ENCODE measurements at places on chromosomes 2 and 18.
A peak's percentile ranks its signal among the peaks of the same experiment; 100 is the strongest.

GRCh38 chr18:45802814-45803492 is 22.5 kb upstream of the SIGLEC15 start:
- no peak for DNase-seq

DNA sequence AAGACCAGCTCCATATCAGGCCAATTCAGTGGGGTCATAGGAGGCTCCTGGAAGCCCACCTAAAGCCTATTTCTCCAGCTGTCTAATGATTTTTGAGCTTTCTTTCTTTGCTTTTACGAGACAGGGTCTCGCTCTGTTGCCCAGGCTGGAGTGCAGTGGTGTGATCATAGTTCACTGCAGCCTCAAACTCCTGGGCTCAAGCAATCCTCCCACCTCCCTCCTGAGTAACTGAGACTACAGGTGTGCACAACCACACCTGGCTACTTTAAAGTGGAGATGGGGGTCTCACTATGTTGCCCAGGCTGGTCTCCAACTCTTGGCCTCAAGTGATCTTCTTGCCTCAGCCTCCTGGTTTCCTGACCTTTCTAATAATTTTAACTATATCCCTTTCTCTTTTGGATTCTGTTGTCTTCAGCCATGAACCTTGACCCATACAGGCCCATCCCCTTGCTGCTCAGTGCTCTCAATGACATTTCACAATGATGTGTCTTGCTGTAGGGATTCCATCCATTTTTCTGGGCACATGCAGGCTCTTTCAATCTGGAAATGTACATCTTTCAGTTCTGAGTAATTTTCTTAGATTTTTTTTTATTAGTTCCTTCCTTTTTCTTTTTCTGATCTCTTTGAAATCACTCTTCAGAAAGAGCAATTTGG is 29.7 kb downstream of the GNLY start:
- no peak for DNase-seq

- DNase-seq, result no peak
Observed at GRCh38 chr2:102114851-102115497, 27.6 kb upstream of the IL1R1 start.

DNA sequence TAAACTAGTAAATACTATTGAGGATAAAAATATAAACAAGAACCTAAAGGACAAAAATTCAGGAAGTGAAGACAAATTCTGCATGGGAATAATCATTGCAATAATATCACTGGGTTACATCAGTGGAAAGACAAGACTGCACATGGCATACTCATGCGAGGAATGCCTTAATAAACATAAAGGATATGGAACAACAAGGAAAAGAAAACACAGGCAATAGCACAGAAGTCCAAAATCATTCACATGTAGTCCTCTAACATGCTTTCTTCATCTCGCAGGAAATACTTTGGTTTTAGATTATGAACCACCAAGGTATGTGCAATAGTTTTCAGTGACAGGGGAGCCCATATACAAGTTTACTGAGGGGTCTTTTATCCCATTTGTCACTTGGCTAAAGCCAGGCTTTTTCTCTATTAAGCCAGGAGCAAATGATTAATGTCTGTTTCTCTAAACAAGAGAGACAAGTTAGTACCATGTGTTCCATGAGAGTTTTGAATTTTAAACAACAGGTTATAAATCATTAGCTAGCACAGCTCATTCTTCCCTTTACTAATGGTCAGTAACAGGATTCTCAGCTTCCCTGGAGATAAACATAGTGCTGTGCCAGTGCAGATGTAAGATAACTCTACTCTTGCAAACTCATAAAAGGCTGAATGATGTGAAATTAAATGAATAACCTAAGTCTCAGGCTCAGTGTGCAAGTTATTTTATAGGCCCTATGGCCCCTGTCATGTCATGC is 353.6 kb upstream of the FSIP2 start:
- no peak for DNase-seq

DNA sequence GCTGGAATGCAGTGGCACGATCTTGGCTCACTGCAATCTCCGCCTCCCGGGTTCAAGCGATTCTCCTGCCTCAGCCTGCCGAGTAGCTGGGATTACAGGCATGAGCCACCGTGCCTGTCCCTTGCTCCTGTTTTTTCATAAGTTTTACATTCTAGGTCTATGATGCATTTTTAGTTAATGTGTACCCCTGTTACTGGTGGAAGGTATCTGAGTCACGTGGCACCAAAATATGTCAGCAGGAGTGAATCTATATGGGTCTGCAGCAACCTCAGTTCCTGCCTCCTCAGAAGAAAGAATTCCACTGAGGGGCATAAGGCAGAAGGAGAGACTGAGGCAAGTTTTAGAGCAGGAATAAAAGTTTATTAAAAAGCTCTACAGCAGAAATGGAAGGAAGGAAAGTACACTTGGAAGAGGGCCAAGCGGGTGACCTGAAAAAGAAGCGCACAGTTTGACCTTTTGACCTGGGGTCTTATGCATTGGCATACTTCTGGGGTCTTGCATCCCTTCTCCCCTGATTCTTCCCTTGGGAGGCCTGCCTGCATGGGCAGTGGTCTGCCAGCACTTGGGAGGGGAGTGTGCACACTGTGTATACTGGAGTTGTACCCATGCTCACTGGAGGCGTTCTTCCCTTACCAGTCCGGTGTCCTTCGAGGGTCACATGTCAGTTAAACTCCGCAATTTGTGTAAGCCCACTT is 1.1 kb upstream of the MFSD2B start:
- DNase-seq, result no peak

DNA sequence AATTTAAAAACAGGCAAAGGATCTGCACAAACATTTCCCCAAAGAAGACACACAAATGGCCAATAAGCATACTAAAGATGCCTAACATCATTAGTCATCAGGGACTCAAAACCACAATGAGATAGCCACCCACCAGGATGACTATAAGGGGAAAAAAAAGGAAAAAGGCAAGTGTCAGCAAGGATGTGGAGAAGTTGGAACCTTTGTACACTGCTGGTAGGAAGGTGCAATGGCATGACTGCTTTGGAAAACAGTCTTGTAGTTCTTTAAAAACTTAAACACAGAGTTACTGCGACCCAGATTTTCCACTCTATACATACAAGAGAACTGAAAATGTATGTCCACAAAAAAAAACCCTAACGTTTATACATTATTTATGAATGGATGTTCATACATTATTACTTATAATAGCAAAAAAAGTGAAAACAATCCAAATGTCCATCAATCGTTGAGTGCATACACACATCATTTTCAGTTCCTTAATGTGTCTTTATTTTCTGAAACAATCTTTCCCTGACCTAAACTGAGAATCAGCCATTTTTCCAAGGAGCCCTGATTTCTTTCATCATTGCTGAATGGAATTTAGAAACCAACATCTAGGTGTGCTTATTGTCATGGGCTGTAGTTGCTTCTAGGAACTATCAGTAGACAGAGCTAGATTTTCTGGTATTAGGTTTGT is 64.7 kb upstream of the TLK1 start:
- no peak for DNase-seq

GRCh38 chr2:133952896-133953295 is 301.0 kb upstream of the MGAT5 start:
- no peak for DNase-seq

GRCh38 chr2:148533685-148534084 is 110.9 kb upstream of the EPC2 start:
- DNase-seq, result no peak

DNA sequence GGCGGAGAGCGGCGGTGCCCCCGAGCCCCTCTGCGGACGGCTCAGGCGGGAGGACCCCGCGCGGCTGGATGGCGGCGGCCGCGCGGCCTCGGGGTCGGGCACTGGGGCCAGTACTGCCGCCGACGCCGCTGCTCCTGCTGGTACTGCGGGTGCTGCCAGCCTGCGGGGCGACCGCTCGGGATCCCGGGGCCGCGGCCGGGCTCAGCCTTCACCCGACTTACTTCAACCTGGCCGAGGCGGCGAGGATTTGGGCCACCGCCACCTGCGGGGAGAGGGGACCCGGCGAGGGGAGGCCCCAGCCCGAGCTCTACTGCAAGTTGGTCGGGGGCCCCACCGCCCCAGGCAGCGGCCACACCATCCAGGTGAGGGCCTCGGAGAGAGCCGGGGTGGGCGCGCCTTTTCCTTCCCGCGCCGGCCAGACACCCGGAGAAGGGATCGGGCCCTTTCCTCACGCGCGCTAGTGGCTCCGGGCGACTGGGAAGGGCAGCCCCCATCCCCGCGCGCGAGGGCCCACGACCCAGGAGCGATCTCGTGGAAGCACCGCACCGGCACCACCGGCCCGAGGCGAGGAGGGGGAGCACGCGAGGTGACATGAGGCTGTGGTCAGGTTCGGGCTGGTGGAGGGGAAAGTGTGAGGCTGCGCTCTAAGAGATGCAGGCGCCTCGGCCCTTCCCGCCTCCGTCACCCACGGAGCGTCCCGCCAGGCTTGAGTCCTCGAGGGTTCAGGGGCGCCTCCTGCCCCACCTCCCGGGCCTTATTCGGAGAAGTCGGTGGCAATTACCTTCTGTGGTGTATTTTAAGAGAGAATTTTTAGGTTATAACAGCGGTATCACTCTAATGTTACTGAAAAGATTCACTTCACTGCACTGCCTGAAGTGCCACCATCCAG is 607 bp downstream of the LAMA3 start:
- peak; percentile 79 for DNase-seq

DNA sequence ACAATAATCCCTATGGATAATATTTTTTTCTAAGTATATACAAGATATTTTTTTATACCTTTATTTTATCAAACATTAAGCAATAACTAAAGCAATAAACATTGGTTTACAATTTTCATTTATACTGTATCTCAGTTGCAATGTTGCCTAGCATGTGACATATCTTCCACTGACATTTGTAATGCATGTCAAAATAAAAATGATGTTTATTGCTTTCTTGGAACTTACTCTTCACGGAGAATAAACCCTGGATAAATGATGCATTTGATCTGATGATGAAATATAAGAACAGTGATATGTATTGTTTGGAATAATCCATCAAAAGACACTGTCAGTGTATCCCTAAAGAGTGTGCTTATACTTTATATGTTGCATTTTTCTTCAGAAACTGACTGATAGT is 135.7 kb downstream of the SPAG16 start:
- no peak for DNase-seq
